ENCODE measurements at places on chromosomes 7 and 10. TPM values are rescaled to one million over a fixed set of nuclear protein-coding genes. Genes with fewer than 3 reads are reported as not detected.

ANKRD2 gene
- total RNA-seq: not detected

PDE1C gene
- 0.83 TPM for total RNA-seq

C7orf33 gene
- total RNA-seq: not detected

CCL24 gene
- total RNA-seq: not detected

NME8 gene
- not detected for total RNA-seq

PTN gene
- 1.8 TPM for total RNA-seq

ADAM12 gene
- total RNA-seq: 0.35 TPM

C10orf105 gene
- total RNA-seq: not detected

CFAP46 gene
- total RNA-seq: not detected

ZNF853 gene
- 0.35 TPM for total RNA-seq

CHST3 gene
- 3.5 TPM for total RNA-seq

SBDS gene
- total RNA-seq: 111 TPM

WDFY4 gene
- not detected for total RNA-seq

SAMD9 gene
- total RNA-seq: 4.5 TPM

Data from SK-MEL-5 (cell line).